ENCODE measurements at places on chromosomes 7 and 10.
A peak's percentile ranks its signal among the peaks of the same experiment; 100 is the strongest.

GRCh38 chr7:16702441-16702840, 51.1 kb upstream of the TSPAN13 start:
- DNase-seq: no peak

DNA sequence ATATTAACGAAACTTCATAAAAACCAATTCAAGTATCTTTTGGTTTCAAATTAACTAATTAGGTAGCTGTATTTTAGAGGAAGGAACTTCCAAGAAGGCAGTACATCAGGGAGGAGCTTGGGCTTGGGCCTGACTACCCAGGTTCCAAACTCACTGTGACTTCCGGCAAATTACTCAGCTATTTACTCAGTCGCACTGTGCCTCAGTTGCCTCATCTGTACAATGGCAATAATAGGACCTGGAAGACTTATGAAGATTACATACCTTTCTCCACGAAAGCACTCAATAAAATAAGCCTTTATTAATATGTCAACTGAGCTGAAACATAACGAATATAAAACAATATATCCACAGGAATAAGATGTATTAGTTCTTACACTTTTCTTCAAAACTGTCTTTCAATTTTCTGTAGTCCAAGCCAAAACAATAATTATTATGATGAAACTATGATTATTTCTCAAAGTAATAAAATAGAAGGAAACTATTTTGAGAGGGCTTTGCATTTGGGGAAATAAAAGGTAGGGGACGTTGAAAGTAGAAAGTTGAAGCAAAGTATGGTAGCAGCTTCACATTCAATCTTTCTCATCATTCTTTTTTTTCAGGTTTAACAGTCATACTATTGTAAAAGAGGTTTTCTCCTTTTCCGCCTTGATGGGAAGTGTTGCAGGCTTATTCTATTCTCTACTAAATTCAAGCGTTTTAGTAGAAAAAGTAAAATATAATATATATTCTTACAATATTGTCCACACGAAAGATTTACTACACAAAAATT, 10.5 kb upstream of the EBLN1 start:
- no peak for DNase-seq

- no peak for DNase-seq
These were observed 27.2 kb downstream of the C1GALT1 start for GRCh38 chr7:7209412-7210050.

GRCh38 chr7:43467406-43467805, 115.5 kb upstream of the STK17A start:
- no peak for DNase-seq

DNA sequence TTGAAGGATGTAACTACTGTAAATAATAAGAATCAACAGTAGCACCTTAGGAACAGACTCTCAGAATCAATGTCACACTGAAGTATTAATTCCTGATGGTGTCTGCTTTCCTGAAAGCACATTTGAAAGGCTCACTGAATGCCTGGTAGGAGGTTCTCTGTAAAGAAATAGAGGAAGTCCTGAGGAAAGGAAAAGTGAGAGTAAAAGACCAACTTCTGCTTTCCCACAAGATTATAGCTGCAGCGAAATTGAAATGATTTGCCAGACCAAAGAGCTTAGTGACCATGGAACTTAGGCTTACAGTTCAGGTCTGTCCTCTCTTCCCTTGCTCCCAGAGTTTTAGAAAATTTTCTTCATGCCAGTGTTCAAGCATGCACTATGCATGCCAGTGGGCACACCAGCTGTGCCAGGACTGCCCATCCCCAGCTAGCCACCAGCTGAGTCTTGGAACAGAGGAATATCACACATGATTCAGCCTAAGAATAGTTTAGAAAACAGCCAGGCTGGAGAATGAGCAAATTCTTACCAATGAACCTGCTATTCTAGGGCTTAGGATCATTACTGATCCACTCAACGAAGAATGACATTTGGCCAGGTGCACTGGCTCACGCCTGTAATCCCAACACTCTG, 123.2 kb downstream of the HERPUD2 start:
- no peak for DNase-seq

GRCh38 chr7:128890306-128891109, 20.0 kb downstream of the KCP start:
- DNase-seq: no peak

DNA sequence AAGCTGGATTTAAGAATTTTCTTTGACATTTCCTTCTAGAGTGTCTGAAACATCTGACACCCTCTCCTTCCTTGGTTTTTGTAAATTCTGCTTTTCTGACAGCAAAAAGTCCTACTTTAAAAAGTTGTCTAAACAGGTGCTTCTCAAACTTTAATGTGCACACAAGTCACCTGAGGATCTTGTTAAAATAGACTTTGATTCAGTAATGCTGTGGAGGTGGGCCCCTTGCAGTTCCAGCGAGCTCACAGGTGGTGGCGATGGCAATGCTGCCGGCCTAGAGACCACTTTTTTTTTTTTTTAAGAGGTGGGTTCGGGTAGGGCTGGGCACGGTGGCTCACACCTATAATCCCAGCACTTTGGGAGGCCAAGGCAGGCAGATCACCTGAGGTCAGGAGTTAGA, 77.1 kb downstream of the ABCC2 start:
- no peak for DNase-seq

- DNase-seq: no peak
These were observed 45.2 kb downstream of the NSUN6 start for GRCh38 chr10:18606051-18606695.

DNA sequence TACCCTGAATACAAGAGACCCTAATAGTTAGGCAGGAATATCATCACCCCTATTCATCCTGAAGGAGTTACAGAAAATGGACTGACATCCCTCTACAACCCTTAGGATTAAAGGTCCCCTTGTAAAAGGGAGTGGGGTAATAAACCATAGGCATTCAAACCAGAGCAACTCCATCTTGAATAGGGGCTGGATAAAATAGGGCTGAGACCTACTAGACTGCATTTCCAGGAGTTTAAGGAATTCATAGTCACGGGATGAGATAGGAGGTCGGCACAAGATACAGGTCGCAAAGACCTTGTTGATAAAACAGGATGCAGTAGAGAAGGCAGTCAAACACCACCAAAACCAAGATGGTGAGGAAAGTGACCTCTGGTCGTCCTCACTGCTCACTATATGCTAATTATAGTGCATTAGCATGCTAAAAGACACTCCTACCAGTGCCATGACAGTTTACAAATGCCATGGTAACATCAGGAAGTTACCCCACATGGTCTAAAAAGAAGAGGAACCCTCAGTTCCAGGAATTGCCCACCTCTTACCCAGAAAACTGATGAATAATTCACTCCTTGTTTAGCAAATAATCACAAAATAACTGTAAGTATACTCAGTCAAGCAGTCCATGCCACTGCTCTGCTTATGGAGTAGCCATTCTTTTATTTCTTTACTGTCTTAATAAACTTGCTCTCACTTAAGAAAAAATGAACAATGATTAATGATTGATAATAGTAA, 37.2 kb downstream of the CUBN start:
- no peak for DNase-seq

- DNase-seq: no peak
These were observed 190.1 kb upstream of the AKR1E2 start for GRCh38 chr10:4635883-4636282.

DNA sequence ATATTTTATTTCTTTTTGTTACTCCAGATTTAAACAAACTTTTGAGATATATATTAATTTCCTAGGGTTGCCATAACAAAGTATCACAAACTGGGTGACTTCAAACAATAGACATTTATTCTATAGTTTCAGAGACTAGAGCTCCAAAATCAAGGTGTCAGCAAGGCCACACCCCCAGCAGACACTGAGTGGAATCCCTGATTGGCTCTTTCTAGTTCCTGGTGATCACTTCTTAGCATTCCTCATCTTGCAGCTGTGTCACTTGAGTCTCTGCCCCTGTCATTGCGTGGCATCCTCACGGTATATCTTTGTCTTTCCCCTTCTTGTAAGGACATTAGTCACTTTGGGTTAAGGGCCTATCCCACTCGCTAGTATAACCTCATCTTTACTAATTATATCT, 7.6 kb upstream of the SLC26A3 start:
- DNase-seq: no peak

- DNase-seq: no peak
These were observed 114.0 kb upstream of the CNTNAP2 start for GRCh38 chr7:146002431-146003078.

DNA sequence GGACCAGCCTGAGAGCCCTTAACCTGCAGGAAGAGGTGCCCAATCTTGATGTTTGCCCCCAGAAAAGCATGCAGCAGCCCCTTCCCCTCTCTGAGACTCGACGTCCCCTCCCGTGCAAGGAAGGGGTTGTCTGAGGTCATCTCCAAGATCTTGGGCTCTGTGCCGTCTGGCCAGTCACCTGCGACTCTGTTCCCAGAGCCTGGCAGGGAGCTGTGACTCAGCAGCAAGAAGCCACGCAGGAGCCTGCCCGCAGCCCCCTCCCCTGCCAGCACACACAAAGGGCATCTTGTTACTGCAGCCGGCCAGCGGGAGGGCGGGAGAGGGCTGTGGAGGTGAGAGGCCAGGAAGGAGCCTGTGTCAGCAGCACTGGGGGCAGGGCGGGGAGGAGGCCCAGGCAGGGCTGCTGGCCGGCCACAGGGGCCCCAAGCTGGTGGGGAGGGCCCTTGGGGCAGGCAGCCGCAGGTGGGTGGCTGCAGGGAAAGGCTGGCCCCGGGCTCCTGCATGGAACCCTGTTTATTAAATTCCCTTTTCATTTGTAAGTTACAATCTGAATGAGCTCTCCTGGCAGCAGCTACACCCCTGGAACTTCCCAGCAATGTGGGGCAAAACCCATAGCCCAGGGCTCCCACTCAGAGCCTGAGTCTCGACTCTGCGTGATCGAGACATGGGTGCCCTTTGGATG, 103.7 kb upstream of the ZMIZ1 start:
- DNase-seq: peak; percentile 59

GRCh38 chr10:130809761-130810515, 501.6 kb downstream of the TCERG1L start:
- DNase-seq: no peak

- no peak for DNase-seq
These were observed 44.4 kb upstream of the CD36 start for GRCh38 chr7:80593869-80594586.

- DNase-seq: no peak
These were observed 11.4 kb upstream of the AKR1D1 start for GRCh38 chr7:138064856-138065357.

DNA sequence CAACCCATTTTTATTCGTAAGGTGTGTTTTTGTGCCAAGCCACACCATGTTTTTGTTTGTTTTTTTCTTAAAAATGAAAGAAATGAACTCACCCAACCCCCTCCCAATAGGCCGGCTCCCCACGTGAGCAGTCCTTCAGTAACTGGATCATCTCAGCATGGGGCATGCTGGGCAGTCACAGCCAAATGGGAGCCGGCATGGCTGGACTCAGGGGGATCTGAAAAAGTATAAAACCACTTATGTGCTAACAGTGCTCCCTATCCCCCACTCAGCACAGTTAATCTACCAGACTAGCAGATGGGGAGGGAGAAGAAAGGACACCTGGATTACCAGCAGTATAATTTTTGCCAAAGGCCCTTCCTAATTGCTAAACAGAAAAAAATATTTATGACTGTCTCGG, 39.3 kb downstream of the BAZ1B start:
- DNase-seq: no peak

DNA sequence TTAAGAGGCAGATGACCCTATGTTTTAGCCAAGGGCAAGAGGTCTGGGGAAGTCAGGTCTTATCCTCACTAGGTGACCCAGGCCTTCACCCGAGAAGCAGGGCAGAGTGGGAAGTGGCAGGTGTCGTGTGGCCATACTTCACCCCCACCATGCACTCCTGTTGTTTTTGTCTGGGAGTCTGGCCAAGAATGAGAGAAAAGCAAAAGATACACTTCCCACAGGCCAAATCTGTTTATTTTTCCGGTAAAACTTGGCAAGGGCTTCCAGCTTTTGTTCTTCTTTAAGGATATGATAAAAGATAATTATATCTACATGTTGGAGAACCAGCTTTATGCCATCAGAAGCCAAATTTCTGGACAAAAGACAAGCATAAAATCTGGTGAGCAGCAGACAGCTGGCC, 137.4 kb upstream of the CDC14C start:
- DNase-seq: no peak

DNA sequence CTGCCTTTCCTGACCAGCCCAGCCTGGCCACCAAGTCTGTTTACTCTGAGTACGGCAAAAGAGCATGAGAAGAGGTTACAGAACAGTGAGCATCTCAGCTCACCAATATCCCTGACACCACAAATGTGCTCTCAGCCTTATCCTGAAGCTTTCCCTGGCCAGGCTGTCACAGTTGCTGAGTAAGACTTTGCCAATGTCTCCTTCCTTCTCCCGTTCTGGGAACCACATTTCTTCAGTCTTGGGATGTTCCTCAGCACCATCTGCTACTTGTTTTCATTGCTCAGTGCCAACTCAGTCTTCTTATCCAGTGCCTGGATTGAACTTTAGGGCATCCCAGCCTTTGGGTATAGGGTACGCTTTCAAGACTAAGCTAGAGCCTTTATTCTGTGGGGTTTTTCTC, 7.1 kb upstream of the KCNIP2 start:
- no peak for DNase-seq

GRCh38 chr10:80468002-80468401, 13.9 kb downstream of the TSPAN14 start:
- DNase-seq: peak; percentile 58

DNA sequence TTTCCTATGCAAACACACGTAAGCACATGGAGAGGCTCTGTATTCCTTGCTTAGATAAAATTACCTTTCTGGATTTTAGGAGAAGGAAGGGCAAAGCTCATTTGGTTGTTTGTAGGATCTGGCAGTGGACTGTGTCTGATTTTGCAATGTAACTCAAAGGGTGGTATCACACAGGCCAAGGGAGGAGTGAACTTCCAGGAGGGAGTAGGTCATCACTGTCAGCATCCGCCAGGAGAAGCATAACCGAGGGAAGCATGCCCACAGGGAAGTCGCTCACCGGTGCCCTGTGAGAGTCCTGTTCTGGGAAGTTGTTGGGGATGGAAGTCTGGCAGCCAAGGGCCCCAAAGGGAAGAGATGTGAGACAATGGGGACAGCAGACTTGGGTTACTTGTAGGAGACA, 74.4 kb downstream of the CFAP58 start:
- no peak for DNase-seq

DNA sequence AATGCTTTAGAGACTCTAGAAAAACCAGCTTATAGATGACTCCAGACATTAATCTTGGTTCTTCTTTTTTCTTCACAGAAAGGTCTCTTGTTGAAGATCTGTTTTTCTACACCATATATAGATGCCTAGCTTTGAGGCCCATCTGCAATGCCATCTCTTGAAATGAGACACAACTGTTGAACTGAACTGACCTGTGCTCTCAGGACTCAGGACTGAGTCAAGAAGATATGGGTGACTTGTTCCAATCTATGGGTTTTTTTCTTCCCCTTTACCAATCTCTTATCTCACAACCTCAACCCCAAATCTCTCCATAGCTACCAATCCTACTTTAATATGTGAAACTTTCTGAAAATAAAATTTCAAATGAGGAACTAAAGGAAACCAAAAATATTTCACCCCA, 194.7 kb downstream of the SNX13 start:
- no peak for DNase-seq
